ENCODE measurements at places on chromosomes 4 and X.

GRCh38 chr4:118114720-118115119 lies 80.4 kb downstream of the NDST3 start:
- DNase-seq = no peak

GRCh38 chrX:129092242-129092641 lies 431.0 kb downstream of the SMARCA1 start:
- no peak for DNase-seq

DNA sequence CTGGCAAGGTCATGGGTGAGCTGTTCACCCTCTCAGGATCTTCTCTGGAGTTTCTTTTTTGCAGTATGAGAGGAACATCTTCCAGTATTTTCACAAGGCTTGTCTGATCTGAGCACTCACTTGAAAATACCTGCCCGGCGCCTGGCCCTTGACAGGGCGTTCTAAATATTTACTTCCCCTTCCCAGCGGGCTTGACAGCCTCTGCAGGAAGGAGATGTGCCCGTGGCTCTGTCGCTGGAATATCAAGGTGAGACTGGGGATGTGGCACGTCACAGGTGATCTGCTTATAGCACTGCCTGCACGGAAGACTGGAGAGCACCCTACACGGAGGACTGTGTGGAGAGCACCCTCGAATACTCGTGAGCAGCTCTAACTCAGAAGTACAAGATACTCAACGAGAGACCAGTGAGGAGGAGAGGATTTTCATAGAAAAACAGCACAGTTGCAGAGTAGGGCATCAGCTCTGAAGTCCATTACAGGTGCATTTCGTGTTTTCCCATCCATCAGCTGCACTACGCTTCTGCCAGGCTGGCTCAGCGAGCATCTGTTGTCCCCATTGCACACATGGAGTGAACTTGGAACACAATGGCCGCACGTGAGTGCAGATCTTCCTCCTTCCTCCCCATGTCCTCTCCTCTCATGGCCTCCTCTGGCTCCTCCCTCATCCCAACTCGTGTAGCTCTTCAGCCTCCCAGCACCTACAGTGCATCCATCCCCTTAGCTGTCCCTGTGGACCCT lies 32.1 kb downstream of the ZBTB49 start:
- no peak for DNase-seq

DNA sequence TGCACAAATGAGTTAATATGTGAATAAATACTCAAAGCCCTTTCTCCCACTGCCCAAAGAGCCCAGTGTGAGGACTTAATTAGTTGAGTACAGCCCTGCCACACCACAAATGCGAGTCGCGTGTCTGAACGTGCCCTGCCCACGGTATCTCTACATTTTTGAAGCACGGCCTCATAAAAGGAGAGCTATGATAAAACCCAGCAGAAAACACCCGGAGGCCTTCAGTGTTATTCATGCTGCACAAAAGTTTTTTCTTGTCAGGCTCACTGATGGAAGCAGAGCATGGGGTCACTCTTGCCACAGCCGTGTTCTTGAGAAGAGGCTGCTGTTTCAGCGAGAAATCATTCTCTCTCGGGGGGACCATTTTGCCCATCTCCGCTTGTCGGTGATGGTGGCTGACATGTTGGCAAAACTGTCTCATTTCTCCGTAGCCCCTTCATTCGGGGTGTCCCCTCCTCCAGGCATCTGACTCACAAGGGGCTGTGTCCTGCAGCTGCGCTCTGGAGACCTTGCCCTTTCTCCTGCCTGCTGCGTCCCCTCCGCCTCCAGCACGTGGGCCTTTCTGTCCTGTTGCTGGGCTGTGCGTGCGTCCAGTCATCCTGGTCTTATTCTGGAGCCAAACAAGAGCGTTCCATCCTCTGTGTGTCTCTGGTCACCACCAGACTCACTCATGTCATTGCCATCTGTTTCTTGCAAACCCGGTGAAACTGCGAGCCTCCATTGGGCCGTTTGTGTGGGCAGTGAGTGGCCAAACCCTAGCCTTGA lies 88.8 kb downstream of the SORCS2 start:
- DNase-seq = no peak

DNA sequence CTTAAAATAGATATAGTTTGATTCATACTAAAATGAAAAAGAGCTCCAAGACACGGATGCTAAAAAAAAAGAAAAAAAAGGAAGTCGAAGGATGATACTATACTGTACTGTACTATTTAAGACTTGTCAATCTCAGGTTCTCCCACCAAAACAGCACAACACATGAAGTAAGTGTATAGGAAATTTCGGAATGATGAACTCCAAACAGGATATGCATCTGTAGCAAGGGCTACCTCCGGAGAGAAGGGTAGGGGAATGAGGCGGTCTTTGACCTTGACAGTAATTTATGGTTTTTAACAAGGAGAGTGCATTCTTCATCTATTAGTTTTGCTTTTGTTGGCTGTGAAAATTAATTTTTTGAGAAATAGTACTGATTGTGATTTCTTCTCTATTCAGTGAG lies 541 bp upstream of the FIP1L1 start:
- DNase-seq = no peak

- DNase-seq = no peak
These were observed 541.0 kb downstream of the SPRY1 start for GRCh38 chr4:123937581-123937980.

DNA sequence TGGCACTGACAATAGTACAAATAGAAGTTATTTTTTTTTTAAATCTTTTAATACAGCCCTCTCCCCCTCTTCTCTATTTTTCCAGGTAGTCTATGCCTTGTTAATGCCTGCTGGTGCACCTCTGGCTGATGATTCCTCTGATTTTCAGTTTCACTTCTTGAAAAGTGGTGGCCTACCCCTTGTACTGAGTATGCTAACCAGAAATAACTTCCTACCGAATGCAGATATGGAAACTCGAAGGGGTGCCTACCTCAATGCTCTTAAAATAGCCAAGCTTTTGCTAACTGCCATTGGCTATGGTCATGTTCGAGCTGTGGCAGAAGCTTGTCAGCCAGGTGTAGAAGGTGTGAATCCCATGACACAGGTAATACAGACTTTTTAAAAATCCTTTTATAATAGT lies 99.1 kb downstream of the USP9X start:
- DNase-seq = no peak

DNA sequence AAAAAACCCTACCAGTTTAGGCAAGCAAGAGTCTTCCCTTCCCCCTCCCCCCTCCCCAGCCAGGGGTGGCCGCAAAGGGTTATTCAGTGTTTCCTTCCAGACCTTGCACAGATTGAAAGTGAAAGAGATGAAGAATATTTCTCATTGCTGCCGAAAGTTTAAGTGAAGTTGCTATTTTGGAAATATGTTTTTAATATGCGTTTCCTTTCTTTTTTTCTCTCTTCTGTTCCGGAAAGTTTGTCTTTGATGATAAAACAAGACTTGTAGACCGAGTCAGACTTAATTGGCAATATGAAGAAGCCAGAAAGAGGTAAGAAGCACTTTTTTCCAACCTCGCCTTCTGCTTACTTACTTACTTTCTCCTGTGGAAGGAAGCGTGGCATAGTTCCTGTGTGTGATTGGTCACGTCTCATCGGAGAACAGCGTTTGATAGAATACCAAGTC lies 58.5 kb upstream of the CLCN4 start:
- no peak for DNase-seq

DNA sequence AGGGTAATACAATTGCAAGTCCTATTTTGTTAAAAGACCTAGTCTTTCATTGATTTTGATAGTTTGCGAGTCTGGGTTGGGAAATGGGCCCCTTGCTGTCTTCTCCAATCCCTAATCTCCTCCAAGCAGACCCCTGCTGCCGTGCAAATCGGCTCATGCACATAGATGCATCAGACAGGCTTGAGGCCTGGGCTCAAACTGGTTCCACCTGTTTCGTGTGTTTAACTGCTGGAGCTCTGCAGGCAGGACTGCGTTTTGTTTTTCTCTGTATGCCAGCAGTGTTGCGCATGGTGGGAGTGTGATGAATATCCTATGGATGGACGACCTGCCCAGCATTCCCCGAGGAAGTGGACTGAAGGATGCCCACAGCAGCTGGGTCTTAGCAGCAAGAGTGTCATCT lies 133.9 kb downstream of the PDGFRA start:
- DNase-seq = no peak

GRCh38 chrX:134554291-134554690 lies 94.3 kb downstream of the HPRT1 start:
- no peak for DNase-seq

- DNase-seq = no peak
These were observed 3.8 kb downstream of the CHST7 start for GRCh38 chrX:46577221-46578005.

Measured in NCI-H1436 (cell line).